ENCODE measurements at places on chromosomes 5 and 9. TPM values are rescaled to one million over a fixed set of nuclear protein-coding genes. Genes with fewer than 3 reads are reported as not detected.

The ANXA6 gene
- polyA plus RNA-seq, result 7.2 TPM

The SPAAR gene
- 0.45 TPM for polyA plus RNA-seq

The IL5 gene
- 0.43 TPM for polyA plus RNA-seq

The LTC4S gene
- polyA plus RNA-seq, result 2.0 TPM

The PLEKHG4B gene
- polyA plus RNA-seq, result not detected

The C5orf63 gene
- polyA plus RNA-seq, result 4.9 TPM

The KYAT1 gene
- polyA plus RNA-seq, result 4.9 TPM

The F2RL2 gene
- polyA plus RNA-seq, result not detected

The TEK gene
- polyA plus RNA-seq, result 0.54 TPM

The SPEF2 gene
- under 0.01 TPM for polyA plus RNA-seq

The LCN15 gene
- 38.5 TPM for polyA plus RNA-seq

The SLC36A3 gene
- not detected for polyA plus RNA-seq

The RNF145 gene
- polyA plus RNA-seq, result 6.5 TPM

The PCDHGA6 gene
- polyA plus RNA-seq, result not detected

The FAM151B gene
- 1.1 TPM for polyA plus RNA-seq

The TXN gene
- 881 TPM for polyA plus RNA-seq

Measured in small intestine (tissue), 16 donors.